Cortex of kidney (tissue), 1 donor: ENCODE measurements at places on chromosomes 4 and X.

GRCh38 chrX:24253469-24253868 is 60.4 kb downstream of the SUPT20HL2 start:
- DNase-seq = no peak

DNA sequence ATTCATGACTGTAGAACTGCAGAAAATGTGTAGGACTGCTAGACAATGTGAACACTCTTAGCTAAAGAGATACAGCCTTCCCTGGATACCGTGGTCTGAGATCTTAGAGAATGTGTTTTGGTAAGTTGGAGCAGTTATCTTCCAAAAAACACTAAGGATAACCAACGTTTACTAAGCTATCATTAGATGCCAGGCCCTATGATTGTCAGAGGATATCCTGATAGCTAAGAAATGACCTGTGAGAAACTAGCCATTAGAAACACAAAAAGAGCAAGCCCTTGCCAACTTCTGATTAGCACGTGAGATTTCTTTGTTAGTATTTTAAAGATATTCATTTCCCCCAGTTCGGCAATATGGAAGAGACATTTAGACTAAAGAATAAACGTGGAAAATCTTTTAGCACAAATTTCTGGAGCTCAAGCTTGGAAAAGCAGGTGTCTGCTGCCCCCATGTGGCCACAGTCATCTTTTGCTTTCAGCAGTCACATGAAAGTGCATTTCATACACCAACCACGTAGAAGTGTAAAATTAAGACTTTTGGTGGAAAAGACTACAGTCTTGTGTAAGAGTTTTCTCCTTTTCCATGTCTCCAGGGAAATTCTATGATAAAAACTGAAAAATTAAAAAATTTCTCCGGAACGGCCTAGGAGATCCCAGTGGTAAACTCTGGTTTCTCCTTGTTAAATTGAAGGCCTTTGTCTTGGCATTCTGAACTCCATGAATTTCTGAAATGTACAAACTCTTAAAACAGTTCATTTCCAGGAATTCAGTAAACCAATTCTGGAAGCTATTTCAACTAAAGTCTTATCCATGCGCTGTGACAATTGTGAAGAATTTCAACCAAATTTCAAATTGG is 136.4 kb downstream of the ZNF674 start:
- no peak for DNase-seq

DNA sequence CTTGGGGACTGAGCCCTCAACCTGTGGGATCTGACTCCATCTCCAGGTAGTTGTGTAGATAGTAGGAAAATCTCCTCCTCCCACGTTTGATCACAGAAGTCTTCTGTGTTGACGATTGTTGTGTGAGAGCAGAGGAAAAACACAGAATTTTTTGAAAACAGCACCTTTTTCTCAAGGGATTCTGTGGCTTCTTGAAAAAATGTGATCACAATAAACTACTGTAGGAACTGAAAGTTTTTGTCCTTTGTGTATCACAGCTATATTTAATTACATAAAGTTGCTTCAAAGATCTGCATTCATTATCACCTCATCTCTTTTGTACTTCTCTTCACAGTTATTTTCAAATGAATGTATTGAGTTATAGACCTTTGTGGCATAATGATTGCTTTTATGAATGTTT is 85.1 kb downstream of the AFF1 start:
- DNase-seq = no peak

DNA sequence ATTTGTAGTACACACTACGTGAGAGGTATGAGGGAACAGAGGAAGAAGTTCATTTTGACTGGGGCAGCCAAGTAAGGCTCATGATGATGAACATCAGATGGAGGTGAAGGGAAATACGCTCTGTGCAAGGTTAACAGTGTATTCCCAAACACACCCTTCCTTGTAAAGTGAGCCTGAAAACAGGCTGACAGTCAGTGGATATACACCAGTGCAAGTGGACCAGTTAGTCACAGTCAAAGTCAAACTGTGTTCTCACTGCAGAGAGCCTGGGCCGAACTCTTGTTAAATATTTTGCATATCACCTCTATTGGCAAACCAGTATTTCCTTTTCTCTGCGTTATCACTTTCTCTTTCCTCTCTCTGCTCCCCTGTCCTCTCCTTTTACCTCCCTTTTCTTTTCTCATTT is 23.4 kb upstream of the RHOH start:
- no peak for DNase-seq

DNA sequence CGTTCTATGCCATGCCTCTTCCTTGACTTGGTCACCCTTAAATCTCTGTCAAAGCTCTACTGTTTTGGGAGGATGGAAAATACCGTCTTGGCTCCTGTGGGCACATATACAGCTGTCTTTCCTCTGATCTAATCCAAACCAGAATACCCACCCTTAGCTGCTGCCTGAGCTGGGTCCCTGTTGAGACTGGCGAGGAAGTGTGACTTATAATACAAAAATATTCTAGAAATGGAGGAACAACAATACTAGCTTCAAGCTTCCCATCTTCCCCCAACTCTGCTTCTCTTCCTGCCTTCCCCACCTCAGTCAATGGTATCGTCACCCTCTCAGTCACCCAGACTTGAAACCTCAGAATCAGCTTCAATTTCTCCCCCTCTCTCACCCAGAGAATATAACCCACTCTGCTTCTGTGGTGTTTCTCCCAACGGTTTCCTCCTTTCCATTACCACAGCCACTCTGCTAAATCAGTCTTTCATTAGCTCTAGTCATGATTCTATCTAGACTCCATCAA is 599 bp upstream of the IL2RG start:
- DNase-seq = no peak

DNA sequence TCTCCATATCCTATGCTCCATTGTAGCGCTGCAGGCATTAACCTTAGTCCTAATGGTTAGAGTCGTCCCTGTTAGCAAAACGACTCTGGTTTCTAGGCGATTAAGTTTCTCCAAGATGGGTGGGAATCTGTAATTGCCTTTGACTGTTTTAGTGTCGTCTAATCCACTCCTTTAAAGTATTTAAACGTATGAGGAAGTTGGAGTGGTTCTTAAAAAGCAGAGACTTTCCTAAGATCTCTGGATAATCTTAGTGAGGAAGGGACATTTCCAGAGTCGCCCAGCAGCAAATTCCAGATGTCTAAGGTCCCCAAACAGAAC is 285 bp downstream of the MRPS18C start:
- no peak for DNase-seq

DNA sequence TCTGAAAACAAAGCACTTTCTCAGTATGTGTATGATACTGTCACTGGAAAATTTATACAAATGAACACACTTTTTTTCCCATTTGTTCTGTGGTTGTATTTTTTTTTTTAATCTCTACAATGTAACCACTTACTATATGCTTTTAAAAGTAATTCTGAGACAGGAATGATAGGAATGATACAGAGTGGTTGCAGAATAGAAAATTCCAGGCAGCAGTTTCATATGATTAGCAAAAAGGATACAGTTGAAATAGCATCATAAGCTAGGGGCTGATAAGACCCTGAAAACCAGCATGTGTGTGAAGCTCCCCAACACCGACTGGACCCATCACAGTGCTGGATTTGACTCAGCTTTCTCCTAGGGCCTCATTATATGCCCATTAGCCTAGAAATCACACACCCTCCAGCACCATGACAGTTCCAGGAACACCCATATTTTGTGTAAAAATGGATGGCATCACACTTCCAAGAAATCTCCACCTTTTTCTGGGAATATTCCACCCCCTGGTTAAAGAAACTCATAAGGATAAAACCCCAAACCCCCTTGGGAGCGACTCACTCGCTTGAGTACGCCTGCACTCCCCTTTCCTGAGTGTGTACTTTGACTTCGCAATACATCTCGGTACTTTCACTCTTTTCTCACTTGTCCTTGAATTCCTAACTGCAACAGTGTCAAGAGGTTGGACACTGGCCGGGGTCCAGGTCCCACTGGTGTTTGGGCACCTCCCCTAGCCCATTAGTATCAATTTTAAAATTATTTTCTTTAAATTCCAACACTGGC is 77.4 kb upstream of the AGA start:
- no peak for DNase-seq

DNA sequence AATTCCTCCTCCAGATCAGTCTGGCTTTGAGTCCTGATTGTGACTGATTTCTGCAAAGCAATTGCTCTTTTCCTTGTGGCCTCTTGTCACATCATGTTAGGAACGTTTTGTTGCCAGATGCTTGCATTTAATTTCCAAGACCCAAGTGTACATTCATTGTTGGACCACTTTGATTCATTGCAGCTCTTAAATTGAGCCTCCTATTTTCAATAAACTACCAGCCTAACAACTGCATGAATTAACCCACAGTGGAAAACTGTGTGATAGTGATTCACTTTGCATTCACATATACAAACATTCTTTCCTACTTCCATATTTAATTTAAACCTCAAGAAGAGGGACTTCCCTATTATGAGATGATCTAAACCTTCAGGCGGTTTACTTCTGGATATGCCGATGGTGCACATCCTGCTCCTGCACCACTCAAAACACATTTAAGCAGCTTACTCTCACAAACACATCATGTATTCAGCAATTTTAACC is 118.4 kb downstream of the AFF1 start:
- no peak for DNase-seq

- DNase-seq = no peak
Measured at GRCh38 chr4:132691668-132692067, 457.4 kb upstream of the PCDH10 start.

GRCh38 chr4:139800082-139800481 is 134.5 kb downstream of the MGST2 start:
- DNase-seq = no peak

GRCh38 chrX:1480082-1480785 is 27.5 kb upstream of the ASMTL start:
- DNase-seq = no peak

- no peak for DNase-seq
Measured at GRCh38 chr4:77911091-77911490, 48.5 kb downstream of the MRPL1 start.

DNA sequence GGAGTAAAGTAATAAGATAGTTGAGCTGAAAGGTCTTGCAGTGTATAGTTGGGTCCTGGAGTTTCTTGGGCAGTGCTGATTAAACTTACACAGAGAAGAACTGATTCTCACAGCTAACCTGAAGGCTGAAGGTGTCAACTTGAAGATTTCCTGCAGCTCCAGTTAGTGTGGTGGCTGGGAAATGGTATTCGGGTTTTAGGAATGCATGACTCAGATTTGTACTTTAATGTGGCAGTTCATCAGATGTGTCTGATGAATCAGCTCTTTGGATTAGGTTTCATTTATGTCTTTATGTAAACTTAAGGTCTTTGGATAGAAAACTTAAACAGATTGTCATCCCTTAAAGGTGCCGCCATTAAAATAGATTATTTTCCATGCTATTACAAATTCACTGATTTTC is 200.0 kb downstream of the IL1RAPL1 start:
- no peak for DNase-seq

- DNase-seq = no peak
Measured at GRCh38 chr4:101464596-101464995, 117.3 kb upstream of the PPP3CA start.

DNA sequence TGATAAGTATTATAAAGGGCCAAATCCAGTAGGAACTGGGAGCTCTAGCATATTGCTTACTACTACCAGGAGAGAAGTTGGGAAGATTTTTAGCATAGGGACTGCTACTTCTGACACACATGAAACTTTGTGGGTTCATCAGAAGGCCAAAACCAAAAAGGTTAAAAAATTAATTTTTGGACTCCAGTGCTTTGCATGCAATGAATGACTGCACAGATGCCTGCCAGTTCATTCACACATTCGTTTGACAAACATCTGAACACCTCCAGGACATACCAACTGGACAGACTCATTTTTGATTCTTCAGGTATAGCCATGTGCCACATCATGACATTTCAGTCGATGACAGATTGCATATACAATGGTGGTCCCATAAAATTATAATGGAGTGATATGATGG is 79.8 kb downstream of the MID1IP1 start:
- DNase-seq = no peak

DNA sequence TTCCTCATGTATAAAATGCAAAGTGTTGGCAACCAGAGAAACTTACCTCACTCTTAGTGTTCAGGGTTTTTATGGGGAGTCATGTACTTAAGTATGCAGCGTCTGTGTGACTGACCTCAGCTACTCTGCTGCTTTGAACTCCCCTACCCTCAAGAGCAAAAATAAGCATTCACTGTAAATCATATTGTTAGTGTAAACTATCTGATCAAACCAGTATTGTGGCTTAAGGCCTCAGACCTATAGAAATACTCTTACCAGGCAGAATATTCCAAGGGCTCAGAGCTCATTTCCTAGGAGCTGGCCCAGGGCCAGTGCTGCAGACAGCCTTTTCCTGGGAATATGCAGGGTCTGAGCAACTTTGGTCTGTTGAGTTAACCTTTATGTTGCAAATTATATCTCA is 453.1 kb downstream of the CCSER1 start:
- no peak for DNase-seq

DNA sequence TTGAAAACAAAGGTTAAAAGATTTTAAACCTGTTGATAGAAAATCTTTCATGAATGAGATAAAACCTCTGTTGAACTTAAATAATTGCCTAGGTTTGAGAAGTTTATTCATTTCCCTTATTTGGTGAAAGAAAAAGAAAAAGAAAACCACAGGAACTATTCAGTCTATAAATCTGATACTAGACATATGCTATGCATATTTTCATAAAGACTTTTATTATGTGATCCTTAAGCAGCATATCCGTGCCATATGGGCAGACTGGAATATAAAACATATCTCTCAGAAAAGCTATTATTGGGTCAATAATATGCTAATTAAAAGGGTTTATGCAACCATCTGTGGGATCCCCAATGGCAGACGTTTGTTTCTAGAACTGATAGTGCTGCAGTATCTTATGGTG is 178.7 kb downstream of the RASL11B start:
- DNase-seq = no peak

GRCh38 chr4:4383085-4383484 is 3.8 kb upstream of the NSG1 start:
- no peak for DNase-seq

DNA sequence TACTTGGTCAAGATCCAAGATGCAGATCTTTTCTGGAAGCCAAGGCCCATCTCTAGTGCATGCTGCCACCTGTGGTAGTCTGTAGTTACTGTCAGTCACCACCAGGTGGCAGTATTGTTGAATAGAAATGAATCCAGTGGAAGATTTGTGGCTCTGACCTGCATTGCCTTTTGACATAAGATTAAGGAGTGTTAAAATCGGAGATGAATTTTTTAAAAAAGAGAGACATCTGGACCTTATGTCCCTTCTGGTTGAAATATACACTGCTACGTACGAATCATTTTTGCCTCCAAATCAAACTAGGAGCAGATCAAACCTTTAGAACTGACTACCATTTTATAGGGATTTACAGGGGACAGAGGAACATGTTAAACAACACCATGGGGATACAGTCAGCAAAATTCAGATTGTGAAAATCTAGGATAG is 46.9 kb upstream of the RHOH start:
- DNase-seq = no peak

DNA sequence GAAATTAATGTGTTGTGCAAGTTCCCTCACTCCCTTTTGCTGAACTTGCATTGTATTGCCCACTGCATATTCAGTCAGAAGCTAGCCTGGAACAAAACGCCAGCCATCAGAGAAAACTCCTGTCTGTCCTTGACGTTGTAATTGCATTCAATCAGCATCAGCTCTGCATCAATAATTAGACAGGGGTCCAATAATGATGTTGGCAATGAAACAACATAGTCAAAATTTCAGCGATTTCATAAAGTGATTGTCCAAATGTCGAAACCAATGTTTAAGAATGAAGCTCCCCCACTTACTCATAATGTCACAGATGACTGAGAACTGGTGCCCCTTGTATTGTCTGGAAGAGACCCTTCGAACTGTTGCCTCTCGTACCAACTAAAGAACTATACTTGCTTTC is 504.2 kb upstream of the TENM3 start:
- DNase-seq = no peak
